ENCODE measurements at places on chromosomes 11 and 22. TPM values are rescaled to one million over a fixed set of nuclear protein-coding genes. Genes with fewer than 3 reads are reported as not detected.

- H3K36me3 ChIP-seq, result no peaks in the 10 kb centered on the region
- DNase-seq, result peak; percentile 57
- peak overlapping the region; percentile 27 for H3K27ac ChIP-seq
- peaks cover 12% of the 10 kb centered on the region for H3K27me3 ChIP-seq
Observed at GRCh38 chr11:121426476-121427399, 25.4 kb upstream of the SORL1 start.

GRCh38 chr11:62931499-62932278 lies 10.5 kb upstream of the CHRM1 start:
- no peak overlapping the region for H3K27ac ChIP-seq
- H3K36me3 ChIP-seq, result no peaks in the 10 kb centered on the region
- H3K4me3 ChIP-seq, result no peak overlapping the region
- peaks cover 28% of the 10 kb centered on the region for H3K27me3 ChIP-seq

Gene TCF20
- 17.2 TPM for total RNA-seq

Gene CYB5R2
- total RNA-seq, result 1.8 TPM

Gene AGBL2
- 0.38 TPM for total RNA-seq
